ENCODE measurements at places on chromosomes 16 and 17.

DNA sequence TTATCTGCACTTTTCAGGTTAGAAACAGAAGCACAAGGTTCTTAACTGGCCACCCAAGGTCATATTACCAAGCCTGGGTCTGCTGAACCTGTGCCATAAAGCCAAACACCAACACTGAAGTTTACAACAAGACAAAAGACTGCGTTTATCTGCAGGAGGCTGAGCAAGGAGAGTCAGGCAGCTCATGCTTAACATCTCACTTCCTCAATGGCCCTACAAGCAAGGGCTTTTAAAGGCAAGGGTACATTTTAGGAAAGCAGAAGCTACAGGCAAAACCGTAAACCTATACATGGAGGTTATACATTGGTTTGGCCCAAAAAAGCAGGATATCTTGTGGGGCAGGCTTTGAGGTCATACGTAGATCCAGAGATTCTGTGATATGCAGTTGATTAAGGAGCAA, 91.2 kb downstream of the GNAO1 start:
- no peak for DNase-seq

DNA sequence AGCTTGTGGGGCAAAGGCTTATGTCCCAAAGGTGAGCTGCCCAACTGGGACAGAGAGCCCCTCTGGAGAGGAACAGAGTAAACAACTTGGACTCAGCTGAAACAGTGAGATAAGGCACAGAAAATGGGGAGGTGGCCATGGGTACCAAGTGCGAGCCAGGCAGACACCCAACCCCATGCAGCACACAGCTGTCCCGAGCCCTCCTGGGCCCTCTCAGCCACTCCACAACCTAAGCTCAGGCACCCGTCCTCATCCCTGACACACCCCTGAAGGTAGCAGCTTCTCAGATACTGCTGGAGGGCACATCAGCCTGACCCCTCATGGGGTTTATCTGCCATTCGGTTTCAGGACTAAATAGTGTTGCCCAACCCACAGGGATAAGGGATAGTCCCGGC, 4.8 kb upstream of the GFOD2 start:
- no peak for DNase-seq

- DNase-seq, result no peak
Measured at GRCh38 chr17:5237541-5238016, 2.9 kb upstream of the SCIMP start.

DNA sequence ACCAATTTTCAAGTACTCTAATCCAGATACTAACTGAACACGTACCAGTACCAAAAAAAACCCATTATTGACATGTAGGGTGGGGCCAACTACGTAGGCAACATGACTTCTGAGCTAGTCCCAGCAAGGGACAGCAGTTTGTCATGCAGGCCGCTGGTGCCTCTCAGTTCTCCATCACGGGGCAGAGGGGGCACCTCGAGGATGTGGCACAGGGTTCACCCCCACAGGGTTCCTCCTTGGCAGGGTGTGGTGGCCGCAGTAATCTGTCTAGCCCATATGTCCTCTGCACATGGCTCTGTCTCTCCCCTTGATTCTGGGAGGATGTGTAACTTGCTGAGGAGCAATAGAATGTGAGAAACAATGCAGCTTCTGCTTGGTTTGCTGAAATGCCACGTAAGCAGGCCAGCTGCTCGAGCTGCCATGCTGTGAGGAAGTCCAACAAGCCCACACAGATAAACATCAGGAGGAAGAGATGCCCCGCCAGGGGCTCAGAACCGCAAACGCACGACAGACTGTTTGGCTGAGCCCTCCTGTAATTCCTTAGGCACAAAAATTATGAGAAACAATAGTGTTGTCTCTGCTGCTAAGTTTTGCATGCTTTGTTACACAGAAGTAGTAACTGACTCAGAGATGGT, 62.4 kb downstream of the NT5M start:
- DNase-seq, result peak; percentile 46

DNA sequence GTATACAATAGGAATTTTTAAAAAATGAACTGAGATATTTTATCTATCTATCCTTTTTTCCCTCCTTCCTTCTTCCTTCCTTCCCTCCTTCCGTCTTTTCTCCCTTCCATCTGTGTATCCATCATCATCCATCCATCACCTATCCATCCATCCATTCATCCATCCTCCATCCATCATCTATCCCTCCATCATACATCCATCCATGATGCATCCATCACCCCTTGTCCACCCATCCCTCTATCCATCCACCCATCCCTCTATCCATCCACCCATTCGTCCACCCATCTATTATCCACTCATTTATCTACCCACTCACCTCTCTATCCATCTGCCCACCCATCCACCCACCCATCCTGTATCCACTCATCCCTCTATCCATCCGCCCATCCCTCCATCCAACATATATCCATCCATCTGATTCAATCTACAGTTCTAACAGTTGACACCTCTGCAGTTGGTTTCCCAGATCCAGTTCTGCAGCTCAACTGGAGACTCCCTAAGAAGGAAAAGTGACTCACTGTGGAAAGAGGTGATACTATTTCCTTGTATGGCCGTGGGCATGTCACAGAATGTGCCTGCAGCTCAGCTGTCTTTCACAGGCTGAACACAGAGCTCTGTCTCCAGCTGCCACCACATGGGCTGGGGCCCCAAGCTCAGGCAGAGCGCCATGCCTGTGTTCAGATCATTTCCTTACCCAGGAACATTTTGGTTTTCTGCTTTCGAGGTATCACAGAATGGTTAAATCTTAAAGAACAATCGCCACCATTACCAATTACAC, 130.8 kb downstream of the XYLT1 start:
- DNase-seq, result no peak

DNA sequence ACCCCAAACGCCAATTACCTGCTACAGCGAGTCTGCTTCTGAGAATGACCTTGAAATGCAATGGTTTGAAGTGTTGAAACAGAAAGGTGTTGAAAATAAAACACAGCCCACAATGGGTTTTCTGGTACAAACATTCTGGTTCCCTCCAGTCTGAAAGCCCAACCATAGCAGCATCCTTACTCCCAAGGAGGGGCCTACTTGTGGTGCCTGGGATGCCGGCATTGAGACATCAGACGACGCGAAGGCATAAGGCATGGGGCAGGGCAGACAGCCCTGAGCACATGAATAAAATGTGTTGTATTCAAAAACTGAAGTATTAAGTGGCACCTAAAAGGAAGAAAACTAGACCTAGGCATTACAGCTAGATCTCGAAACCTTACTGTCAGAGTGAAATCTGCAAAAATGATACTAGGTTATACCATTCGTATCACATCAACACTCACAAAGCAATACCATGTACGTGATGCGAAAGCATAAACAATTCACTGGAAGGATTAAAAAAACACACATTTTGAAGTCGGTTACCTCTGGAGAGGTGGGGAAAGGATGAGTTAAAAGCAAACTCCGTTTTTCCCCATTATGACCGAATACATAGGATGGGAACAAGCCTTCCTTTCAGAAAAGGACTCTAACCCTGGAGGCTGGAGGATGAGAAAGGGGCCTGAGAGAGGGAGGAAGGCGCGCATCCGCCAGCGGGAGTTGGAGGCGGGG, 702 bp downstream of the NUDT21 start:
- no peak for DNase-seq

DNA sequence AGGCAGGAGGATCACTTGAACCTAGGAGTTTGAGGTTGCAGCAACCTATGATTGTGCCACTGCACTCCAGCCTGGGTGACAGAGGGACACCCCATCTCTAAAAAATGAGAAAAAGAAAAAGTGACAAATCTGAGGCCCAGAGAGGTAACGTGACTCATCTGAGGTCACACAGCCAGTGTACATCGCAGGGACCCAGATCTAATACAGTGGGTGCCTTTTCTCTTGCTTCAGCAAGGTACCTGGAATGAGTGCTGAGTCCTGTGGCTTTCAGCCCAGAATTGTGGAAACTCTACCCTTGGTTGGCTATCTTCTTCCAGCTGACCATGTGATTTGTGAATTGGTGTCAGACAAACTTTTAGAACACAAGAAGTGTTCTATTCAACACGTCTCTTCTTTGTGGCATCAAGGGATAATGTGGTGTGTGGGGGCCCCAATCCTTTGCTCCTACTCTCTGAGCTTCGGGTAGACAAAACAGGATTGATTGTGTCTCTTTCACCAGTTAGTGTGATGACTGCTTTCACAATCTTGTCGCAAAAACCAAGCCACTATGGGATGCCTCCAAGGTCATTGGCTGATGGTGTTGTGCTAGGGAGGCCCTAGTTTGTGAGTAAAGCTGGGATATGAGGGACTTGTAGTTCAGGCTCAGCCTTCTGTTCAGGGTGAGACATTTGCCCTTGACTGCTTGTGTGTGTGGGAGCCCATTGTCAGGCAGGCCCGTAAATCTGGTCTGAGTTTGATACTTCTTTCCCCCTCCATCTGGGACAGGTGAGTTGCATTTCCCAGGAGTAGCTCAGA, 71.0 kb downstream of the MSI2 start:
- no peak for DNase-seq

DNA sequence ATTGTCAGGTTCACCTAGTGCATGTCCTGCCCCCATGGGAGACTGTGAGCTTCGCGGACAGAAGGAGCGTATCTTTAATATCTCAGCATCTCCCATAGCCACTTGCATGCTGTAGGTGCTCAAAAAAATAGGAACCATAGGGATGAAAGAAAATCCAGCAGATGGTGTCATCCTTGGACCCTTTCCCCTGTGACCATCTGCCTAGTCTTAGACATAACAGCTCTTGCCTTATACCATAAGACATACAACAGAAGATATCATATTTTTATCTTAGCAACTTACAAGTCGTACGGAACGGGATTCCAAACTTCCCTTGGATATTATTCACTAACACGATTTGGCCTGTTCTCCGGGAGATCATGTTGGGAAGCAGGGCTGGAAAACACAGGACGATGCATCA, 14.5 kb downstream of the DHRS7C start:
- DNase-seq, result no peak

DNA sequence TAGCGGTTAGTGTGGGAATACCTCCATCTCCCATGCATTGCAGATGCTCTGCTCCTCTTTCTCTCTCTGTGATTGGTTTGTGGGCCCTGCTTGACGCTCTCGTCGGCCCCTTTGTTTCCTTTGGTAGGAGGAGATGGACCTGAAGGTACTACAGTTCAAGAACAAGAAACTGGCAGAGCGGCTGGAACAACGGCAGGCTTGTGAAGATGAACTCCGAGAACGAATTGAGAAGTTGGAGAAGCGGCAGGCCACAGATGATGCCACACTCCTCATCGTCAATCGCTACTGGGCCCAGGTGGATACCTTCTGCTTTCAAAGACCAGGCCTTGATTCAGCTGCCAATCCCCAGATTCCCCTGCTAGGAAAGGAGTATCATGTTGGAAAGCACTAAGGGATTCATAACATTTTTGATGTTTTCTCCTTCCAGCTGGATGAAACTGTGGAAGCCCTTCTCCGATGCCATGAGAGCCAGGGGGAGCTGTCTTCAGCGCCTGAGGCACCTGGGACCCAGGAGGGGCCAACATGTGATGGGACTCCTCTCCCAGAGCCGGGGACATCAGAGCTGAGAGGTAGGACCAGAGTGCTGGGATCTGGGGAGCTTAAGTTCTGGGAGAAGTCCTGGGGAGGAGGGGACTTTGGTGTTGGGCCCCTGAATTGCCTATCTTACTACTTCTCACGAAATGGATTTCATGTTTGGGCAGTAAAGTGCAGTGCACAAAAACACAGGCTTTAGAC, 1.0 kb downstream of the RNF40 start:
- no peak for DNase-seq

GRCh38 chr16:84833144-84833500, 13.3 kb downstream of the CRISPLD2 start:
- DNase-seq, result no peak

- DNase-seq, result no peak
Measured at GRCh38 chr17:80650751-80651518, 106.3 kb downstream of the RPTOR start.

All from kidney (tissue), 22 donors.